ENCODE measurements at places on chromosomes 2 and 18.

GRCh38 chr18:57956491-57956890 lies 87.5 kb upstream of the NEDD4L start:
- DNase-seq: no peak

GRCh38 chr2:20012032-20012281 lies 511 bp downstream of the MATN3 start:
- no peak for DNase-seq

- DNase-seq: no peak
These were observed 8.9 kb downstream of the IL1B start for GRCh38 chr2:112827604-112828185.

DNA sequence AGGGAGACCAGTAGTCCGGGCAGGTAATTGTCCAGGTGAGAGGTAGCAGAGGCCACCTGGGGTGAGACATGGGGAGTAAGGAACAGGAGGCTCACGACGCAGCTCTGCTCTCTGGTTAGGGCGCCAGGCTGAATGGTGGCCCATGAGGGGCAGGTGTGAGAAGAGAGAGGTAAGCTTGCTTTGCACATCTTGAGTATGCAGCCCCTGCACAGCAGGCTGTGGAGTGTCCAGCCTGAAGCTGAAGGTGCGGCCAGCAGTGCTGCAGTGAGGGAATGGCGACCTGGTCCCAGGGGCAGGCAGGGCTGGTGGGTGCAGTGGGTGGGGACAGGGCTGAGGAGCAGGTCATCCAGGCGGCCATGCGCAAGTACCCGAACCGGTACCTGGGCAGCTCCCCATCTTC lies 15.7 kb downstream of the PRELID3A start:
- no peak for DNase-seq

DNA sequence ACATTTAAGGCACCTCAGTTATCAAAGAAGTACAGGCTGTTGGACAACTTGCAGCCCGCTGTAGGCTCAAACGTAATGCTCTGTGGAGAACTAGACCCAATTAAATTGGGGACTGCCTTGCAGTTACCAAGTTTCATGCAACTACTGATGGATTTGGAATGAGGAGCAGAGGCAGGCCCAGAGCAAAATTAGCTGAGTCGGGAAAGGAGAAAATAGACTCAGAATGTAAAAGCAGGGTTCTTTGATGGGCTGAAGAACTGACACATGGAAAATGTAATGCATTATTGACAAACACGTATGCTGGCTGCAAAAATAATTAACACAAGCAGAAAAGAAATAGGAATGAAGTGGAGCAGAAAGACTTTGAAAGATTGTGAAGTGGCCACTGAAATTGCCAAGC lies 432.7 kb upstream of the HNRNPA3 start:
- no peak for DNase-seq

GRCh38 chr18:33812186-33812585 lies 234.2 kb downstream of the ASXL3 start:
- peak; percentile 88 for DNase-seq

DNA sequence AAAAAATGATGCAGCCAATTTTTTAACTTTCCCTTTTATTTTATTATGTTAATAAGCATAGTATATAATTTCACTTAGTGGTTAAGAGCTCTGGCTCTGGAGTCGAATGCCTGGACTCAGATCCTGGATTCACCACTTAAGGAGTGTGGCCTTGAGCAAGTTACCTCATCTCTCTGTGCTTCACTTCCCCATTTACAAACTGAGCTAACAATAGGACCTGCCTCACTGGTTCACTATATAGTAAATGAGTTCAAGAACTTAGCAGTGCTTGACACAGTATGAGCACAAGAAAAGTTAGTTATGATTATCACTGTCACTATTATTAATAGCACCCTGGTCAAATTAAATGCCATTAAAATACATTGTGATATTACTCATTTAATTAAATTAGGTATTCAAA lies 30.6 kb downstream of the SCN3A start:
- no peak for DNase-seq

DNA sequence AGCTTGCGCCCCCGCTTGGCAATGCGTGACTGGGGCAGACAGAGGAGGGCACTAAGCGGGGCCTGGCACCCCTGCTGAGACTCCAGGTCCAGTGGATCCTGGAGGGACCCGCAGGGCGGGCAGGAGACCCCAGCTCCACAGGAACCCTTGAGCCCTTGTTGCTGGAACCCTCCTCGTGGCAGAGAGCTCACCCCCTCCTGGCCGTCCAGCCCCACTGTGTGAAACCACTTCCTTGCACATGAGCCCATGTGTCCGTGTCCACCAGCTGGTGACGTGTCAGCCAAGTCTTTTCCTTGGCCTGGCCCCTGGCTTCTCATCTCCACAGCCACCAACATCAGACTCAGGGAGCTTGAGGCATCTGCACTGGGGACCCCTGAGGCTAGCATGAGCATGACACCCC lies 38.0 kb downstream of the BIN1 start:
- no peak for DNase-seq

DNA sequence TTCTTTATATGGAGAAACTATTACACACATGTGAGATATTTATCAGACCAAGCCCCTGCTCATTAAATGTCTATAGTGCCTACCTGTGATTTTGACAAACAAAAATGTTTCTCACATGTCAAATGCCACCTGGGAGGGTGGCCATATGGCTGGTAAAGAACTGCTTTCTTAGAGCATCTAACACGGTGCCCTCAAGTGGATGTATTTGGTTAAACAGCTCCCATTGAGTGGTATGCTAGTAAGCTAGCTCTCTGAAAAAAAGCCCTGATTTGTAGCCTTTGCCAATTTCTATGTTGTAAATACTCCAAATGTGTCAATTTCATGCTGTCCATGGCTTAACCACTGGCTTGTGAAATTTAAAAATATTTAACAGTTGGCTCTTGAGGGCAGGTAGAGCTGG lies 94.6 kb downstream of the PMAIP1 start:
- DNase-seq: no peak

DNA sequence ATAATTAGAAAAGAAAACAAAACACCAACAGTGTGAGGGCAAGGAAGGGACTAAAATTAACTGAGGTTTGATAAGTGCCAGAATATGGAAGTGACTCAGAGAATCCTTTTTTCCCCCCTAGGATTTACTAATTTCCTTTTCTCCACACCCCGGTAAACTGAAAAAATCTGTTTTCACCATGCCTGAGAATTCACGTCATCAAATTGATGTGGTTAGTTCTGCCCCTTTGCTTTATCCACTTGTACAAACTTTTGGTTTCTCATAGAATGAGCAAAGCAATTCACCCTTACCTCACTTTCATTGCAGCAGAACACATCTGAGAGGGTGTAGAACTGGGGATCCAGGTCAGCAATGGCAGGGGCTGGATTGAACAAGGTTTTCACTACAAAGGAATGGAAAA lies 57.8 kb downstream of the RBKS start:
- DNase-seq: no peak

- DNase-seq: peak; percentile 12
These were observed 7.9 kb upstream of the CFAP36 start for GRCh38 chr2:55511508-55512124.

GRCh38 chr2:239113615-239114014 lies 265.7 kb downstream of the TWIST2 start:
- no peak for DNase-seq

DNA sequence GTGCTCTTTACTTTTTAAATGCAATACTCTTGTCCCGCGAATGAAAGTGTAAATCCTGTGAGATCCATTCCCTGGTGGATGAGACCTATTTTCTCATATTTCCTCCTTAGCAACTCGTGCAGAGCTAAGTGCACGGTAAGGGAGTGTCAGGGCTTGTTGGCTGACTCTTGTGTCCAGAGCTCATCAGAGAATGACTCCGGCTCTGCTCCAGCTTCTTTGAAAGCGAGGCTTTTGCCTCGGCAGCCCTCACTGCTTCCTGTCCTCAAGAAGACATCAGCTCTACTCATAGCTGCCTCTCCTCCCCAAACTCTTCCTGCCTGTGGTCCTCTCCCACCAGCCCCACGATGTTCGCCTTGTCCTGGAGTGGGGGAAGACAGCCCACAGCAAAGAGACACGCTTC lies 70.7 kb downstream of the LIPG start:
- DNase-seq: no peak

GRCh38 chr18:63079114-63079513 lies 240.5 kb downstream of the BCL2 start:
- no peak for DNase-seq

- DNase-seq: no peak
These were observed 242.6 kb upstream of the NT5C1B start for GRCh38 chr2:18831916-18832510.

GRCh38 chr2:33275689-33276444 lies 200.6 kb upstream of the RASGRP3 start:
- no peak for DNase-seq

- no peak for DNase-seq
These were observed 88.3 kb downstream of the NFATC1 start for GRCh38 chr18:79483971-79484491.

DNA sequence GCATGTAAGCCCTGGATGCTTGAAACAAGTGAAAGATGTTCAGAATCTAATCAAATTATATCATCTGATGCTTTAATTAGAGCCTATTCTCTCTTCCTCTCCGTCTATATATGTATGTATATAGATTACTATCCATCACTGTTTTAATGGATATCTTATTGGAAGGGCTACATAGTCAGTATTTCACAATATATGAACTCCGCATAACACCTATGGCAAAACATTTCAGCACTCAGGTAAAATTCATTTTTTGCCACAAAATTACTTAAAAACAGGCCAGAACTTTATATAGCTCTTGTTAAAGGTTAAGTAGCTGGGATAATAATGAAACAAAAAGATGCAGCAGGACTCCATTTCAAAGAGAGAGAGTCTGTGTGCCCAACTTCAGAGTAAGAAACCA lies 1.2 kb downstream of the PJVK start:
- DNase-seq: no peak

- DNase-seq: no peak
These were observed 923 bp downstream of the AMER3 start for GRCh38 chr2:130756053-130756873.

DNA sequence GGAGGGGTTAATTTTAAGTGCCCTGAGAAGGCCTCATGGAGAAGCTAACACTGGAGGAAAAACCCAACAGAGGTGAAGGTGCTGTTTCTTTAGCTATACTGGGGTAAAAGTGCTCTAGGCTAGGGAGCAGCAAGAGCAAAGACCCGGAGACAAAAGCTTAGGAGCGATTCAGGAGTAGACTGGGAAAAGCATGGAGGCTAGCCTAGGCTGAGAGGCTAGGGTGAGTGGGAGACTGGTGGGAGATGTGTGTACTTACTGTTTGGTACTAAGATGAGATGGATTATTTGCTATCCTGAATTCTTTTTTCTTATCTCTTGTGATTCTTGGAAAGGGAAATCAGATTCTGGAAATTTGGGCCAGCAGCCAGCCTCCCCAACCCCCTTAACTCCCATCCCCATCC lies 2.0 kb downstream of the GIGYF2 start:
- no peak for DNase-seq

DNA sequence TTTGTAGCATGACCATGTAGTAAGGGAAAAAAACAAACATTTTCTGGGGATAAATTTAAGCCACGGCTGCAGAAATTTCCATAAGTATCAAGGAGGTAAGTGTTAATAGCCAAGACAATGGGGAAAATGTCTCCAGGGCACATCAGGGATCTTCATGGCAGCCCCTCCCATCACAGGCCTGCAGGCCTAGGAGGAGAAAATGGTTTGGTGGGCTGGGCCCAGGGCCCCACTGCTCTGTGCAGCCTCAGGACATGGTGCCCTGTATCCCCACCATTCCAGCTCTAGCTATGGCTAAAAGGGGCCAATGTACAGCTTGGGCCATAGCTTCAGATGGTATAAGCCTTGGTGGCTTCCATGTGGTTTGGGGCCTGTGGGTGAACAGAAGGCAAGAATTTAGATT lies 271.8 kb downstream of the PID1 start:
- DNase-seq: no peak

DNA sequence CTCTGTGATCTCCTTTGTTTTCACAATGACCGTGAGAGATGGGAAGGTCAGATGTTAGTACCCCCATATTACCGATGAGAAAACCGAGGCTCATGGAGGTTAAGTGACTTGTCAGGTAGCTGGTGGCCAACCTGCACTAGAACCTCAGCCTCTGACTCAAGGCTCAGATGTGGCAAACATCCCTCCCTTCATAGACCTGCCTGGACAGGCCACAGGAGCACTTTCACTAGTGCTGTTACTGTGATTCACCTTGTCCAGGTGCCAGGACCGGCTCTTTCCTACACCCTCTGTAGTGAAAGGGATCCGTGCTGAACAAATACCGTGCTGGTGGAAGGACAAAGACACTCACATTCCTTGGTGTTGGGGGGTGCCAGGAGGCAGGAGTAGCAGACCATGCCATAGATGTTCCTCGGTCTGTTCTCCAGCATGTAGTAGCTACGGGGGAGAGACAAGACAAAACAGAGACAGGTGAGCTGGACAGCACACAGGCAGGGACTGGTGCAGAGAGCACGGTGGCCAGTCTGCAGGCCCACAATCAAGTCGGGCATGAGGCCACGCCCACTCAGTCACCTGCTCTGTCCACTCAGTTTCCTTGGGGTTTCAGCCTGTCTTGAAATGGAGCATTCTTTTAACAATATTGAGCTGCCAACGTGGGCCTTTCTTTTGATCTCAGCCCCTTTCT lies 65.9 kb downstream of the EDAR start:
- DNase-seq: peak; percentile 55

DNA sequence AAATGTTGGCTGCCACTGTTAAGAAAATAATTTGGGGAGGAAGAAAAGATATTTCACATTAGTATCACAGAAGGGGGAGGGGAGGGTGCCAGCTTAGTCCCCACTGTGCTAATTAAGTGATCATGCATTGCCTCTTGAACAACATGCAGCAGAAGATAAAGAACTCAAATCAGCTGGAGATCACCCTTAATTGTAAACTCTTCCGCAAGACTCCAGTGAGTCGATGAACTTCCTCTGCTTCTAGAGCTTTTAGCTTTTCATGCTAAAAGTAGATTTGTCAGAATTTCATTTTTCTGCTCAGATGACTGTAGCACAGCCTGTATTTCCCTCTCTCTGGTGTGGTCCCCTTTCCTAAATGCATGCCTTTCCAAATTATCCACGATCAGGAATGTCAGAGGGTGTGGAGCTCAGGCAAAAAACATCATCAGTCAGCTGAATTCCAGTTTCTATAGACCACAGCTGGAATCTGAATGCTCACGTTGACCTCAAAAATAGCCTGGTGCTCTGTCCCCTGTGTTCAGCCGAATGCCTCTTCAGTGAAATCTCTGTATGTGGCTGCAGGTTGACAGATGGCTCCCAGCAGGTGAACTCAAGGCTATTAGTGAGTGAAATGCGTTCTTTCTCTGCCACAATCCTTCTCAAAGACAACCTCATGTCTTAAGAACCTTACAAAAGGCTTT lies 156.8 kb upstream of the UNC80 start:
- DNase-seq: no peak

GRCh38 chr18:11661430-11661829 lies 27.6 kb upstream of the GNAL start:
- no peak for DNase-seq
